Right kidney (tissue), 9 donors: ENCODE measurements at places on chromosomes 11 and 22.

- no peak for DNase-seq
These were observed 193.2 kb upstream of the PLET1 start for GRCh38 chr11:112453601-112454577.

GRCh38 chr11:69537855-69538640 is 56.6 kb downstream of the LINC01488 start:
- no peak for DNase-seq

DNA sequence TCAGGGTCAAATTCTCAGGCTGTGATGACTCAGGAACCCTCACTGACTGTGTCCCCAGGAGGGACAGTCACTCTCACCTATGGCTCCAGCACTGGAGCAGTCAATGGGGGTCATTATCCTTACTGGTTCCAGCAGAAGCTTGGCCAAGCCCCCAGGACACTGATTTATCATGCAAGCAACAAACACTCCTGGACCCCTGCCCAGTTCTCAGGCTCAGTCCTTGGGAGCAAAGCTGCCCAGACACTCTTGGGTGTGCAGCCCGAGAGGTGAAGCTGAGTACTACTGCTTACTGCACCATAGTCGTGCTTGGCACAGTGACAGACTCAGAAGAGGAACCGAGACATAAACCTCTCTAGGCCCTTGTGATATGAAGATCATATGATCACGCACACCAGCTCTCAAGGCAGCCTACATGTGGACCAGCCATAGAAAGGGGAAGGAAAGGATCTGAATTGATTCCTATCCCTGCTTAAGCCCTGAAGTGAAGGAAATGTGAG is 58.2 kb downstream of the ZNF280B start:
- DNase-seq: no peak

- DNase-seq: no peak
These were observed 19.8 kb upstream of the CDON start for GRCh38 chr11:126082251-126083109.

DNA sequence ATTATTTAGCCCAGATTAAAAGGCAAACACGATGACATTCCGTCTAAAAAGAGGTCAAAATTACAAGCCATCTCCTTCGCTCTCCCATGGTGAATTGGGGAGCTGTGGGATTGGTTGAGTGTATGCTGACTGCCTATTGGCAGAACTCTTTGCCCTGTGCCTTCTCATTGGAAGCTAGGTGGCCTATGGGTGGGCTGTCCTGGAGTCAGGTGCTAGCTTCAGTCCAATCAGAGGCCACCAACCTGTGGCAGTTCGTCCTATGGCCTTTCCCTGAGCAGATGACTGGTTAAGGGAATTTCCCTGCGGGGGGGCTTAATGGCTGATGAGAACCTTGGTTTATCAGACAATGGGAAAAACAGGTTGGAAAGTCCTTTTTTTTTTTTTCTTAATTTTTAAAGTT is 3.2 kb upstream of the MTMR3 start:
- DNase-seq: no peak

- DNase-seq: no peak
These were observed 23.8 kb downstream of the TPBGL start for GRCh38 chr11:75264356-75264755.

DNA sequence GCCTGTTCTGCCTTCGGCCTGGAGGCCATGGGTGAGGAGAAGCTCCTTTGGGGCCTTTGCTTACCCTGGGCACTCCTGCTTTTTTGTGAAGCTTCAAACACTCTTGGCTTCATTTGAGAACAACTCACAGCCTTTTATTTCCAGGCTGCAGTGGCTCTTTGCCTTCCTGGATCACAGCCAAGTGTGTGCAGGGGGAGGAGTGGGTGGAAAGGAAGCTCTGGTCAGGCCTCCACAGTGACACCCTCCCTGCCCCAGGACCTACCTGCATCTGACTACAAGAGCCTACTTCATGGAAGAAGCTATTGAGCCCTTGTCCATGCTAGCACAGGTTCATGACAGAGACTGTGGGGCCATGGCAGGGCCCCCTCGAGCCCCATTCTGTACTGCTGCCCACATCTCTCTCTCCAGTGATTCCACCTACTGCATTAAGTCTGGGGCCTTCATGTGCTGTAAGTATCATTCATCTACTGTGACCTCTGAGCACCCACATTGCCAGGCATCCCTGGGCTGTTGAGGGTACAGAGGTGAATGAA is 52.3 kb downstream of the GAB4 start:
- no peak for DNase-seq

GRCh38 chr11:28728666-28729065 is 620.5 kb downstream of the METTL15 start:
- DNase-seq: no peak

GRCh38 chr22:22138915-22139314 is 105.7 kb upstream of the VPREB1 start:
- DNase-seq: no peak

DNA sequence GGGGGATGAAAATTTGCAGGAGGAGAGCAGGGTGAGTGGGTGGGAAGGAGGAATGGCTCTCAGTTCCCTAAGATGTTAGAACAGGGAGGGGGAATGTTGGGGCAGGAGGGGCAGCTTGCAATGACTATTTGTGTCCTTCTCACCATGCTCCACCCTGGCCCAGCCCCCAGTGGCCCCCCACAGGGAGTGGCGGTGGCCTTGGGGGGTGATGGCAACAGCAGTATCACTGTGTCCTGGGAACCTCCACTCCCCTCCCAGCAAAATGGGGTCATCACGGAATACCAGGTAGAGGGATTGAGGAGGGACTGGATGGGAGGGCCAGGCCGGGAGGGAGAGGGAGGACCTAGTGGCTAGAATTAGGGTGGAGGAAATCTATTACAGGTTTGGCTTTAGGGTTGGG is 10.2 kb downstream of the ROBO3 start:
- no peak for DNase-seq
